Fibroblast of upper back skin (primary cell): ENCODE measurements at places on chromosomes 7 and 10.
A peak's percentile ranks its signal among the peaks of the same experiment; 100 is the strongest.

- DNase-seq = no peak
These were observed 80.4 kb upstream of the PDE1C start for GRCh38 chr7:32150589-32150988.

DNA sequence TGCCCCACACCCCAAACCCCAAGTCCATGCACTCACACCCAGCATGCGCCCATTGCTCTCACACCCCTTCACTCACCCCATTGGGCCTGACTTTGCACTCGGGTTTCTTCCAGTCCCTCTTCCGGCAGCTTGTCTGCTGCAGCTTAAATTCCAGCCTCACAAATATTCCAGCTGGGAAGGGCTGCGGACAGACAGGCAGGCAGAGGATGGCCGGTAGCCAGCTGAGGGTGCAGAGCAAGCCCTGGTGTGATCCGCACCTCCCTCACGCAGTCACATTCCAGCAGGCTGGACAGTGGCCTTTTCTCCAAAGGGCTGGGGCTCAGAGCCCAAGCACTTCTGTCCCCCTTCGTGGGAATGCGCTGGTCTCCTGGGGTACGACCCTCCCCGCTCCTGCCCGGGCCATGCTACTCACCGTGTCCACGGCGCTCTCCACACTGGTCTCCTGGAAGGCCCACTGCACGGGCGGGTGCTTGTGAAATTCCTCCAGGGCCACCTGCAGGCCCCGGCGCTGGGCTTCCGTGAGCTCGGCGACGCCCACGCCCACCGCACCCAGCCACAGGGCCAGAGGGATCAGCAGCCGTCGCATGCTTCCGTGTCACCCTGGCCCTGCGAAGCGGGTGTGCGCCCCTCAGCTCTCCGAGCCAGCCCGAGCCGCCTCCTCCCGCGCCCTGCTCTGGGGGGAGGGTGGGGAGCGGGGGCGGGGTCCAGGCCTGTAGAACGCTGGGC, 1.2 kb downstream of the RARRES2 start:
- peak; percentile 63 for DNase-seq

- no peak for DNase-seq
These were observed 59.5 kb downstream of the ST8SIA6 start for GRCh38 chr10:17394854-17395253.

DNA sequence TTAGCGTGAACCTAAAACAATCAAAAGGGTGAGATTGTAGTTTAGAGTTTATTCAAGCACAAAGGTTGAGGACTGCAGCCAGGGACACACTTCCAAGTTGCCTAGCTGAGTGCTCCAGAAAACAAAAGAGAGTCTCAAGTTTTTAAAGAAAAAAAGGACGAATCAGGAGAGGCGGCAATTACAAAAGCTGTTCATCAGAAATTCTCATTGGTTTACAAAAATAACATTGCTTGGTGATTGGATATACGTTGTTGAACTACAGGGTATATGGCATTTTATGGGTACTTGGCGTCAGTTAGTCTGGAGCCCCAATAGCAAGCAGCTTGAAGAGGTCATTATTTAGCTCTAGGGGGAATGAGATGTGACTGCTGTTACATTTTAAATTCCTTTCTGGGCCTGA, 11.5 kb downstream of the ZNF438 start:
- DNase-seq = no peak

DNA sequence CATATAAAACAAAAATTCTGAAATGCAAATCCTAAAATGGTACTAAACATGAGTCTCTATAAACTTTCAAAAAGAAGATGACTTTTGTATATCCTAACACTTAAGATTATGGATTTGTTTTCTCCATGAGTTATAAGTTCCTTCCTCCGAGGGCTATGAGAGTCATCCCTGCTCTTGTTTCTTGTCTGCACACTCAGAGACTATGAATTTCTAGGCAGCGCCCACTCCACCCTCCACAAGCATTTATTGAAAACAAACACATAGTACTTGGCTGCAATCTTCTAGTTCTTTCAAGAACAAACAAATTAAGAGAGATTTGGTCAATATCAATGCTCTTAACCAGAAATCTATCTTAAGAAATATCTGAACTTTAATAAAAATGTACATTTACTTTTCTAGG, 211.7 kb downstream of the DKK1 start:
- peak; percentile 25 for DNase-seq

DNA sequence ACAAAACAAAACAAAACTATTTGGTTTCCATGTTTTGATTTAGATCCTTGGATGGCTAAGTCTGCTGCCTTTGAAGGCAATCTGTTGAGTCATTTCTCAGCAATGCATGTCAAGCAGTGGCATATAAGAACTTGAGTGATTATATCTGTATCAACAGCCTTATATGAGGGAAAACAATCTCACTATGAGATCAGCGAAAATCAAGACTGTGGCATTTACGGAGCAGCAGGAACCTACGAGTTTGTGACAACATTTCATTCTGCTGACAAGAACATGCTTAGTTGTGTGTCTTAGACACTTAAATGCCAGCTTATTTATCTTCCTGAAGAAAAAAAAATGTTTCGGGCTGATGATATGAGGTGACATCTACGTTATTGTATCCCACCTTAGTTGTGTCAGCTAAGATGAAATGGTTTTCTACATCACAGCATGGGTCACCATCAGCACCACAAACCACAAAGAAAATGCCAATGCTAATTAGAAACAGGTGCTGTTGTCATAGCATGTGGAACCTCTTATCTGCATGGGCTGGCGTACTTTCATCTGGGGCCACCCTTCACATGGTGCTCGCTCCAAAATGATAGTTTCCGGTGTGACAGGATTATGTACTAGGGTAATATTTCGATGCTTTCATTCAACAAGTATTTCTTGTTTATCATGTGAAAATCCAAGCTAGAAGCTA, 1085.5 kb downstream of the SORCS1 start:
- peak; percentile 67 for DNase-seq

DNA sequence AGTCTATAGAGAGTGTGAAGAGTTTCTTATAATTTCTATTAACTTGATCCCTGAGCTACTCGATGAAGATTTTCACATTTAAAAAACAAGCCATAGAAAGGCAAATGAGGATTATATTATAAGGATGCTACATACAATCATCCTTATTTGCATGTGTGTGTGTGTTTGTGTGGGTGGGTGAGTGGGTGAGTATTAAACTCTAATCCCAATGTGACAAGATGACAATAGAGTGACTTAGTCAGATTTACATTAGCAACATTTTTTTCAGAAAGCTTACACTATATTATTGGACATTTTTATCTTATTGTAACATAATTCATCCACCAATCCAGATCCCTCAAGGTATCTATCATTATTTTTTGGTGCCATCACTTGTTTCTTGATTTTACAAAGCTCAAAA, 331.7 kb downstream of the SORCS1 start:
- no peak for DNase-seq

GRCh38 chr10:14074062-14074884, 256.5 kb downstream of the FRMD4A start:
- peak; percentile 100 for DNase-seq

GRCh38 chr7:82594665-82595064, 151.1 kb upstream of the CACNA2D1 start:
- DNase-seq = no peak

- no peak for DNase-seq
These were observed 54.7 kb upstream of the CCNJ start for GRCh38 chr10:95988702-95989101.
